A549 (cell line): ENCODE measurements at places on chromosomes 16 and 17. TPM values are rescaled to one million over a fixed set of nuclear protein-coding genes. Genes with fewer than 3 reads are reported as not detected.

DNA sequence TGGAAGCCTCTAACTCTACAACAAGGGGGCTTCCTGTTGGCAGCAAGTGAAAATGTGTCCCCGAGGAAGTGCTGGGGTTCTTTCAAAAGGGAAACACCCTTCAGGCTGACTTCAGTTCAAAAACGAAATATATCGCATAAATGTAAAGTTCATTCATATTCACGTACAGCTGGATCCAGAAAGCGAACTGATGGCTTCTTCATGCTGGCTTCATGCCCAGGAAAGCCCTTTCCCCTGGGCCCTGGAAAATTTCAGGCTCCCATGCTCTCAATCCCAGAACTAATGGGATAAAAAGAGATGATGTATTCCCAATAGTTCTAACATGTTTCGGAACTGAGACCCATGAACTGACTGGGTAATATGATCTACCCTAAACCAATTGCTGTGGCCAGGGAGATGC is 104.7 kb upstream of the CDH13 start:
- DNase-seq: no peak

DNA sequence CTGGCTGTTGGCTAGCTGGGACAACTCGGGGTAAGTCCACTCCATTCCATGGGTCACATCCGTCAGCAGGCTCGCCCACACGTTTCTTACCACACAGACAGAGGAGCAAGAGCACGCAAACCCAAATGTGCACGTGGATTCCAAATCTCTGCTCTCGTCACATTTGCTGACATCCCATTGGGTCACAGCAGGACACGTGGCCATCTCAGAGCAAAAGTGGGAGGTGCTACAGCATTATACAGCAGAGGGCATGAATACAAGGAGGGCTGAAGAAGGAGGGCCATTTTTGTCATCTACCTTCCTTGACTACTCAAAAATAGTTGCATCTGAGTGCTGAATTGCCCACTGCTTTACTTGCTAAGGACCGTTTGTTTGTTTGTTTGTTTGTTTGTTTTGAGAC is 84.7 kb downstream of the RBBP6 start:
- no peak for DNase-seq

GRCh38 chr17:76009969-76010661 is 9.5 kb downstream of the CDK3 start:
- DNase-seq: no peak

- peak; percentile 83 for DNase-seq
Observed at GRCh38 chr17:19747829-19748806, at the start of gene ALDH3A1. ALDH3A1 (minus strand) TSS chr17:19748298; CDS start chr17:19745129, 3,169 bp downstream.

DNA sequence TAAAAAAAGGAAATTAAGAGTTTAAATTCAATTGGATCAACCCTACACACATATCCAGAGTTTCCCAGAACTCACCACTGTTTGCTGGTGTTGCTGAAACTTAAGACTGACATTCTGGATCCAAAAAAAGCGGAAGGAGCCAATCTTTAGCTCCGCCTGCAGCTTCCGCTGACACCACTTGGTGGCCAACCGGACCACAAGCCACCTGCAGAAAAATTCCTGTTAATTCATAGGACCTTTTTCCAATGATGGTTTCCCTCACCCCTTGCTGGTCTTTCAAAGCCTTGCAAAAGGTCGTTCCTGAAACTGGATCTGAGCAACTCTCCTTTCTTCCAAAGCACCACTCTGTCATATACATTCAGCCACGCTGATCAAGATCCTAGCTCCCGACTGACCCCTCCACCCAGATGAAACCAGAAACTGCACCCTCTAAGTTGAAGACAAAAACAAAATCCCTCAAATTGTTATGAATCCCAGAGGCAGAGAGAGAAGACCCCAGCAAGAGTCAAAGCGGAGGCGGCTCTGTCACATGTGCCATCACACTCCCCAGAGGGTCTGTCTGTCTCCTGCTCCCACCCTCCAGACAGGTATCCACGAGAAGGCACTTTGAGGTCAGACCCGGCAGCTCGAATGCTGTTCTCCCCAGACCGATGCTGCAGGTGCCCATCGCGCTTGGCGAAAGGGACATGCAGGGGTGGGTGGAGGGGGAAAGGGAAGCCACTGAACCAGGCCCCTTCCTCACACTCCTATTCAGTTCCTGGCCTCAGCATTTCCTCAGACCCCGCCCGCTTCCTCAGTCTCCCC is 773 bp downstream of the BLTP2 start:
- peak; percentile 76 for DNase-seq

- DNase-seq: no peak
Observed at GRCh38 chr16:1089439-1089821, 6.6 kb downstream of the C1QTNF8 start.

Gene ITGAD
- polyA plus RNA-seq: not detected in 3 replicates

DNA sequence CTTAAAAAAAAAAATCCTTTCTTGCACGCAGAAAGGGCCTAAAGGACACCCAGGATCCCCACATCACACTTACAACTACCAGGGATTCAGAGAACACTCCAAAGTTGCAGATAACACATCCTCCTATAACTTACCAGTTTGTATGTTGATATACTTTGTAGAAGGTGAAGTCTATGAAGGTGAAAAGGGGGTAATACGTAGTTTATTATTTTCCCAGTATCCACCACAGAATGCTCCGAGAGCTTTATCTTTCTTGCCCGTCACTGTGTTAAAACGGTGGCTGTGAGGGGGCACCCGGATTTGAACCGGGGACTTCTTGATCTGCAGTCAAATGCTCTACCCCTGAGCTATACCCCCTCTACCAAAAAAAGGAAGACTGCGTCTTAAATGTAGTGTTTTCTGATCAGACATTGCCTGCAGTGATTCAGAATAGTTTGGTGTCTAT is 7.9 kb upstream of the RPL23 start:
- peak; percentile 91 for DNase-seq

GRCh38 chr16:49620158-49620868 is 235.6 kb downstream of the ZNF423 start:
- DNase-seq: peak; percentile 44

DNA sequence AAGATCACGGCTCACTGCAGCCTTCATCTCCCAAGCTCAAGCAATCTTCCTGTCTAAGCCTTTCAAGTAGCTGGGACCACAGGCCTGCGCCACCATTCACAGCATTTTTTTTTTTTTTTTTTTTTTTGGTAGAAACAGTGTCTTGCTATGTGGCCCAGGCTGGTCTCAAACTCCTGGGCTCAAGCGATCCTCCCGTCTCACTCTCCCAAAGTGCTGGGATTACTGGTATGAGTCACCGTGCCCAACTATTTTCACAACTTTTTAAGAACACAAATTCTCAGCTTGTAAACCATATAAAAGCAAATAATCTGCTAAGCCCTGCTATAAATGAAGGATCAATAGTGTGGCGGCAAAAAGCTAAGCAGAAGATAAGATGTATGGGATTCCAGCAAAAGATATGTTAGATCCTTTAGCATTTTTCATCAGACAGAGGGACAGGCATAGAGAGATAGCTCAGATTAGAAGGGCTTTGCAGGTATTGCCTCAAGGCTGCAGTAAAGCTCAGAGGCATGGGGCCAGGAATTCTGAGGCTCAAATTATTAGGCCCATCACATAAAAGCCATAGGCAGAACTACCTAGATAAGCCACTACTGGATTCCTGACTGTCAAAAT is 55.1 kb downstream of the EMP2 start:
- DNase-seq: no peak

Gene C17orf78
- polyA plus RNA-seq: not detected in 3 replicates

Gene TMEM11
- polyA plus RNA-seq: 61.0 to 69.5 TPM (median 62.0 TPM) in 3 replicates

Gene VAT1L
- polyA plus RNA-seq: not detected in 3 replicates

GRCh38 chr16:7027401-7027800 is 305.2 kb upstream of the RBFOX1 start:
- DNase-seq: no peak

DNA sequence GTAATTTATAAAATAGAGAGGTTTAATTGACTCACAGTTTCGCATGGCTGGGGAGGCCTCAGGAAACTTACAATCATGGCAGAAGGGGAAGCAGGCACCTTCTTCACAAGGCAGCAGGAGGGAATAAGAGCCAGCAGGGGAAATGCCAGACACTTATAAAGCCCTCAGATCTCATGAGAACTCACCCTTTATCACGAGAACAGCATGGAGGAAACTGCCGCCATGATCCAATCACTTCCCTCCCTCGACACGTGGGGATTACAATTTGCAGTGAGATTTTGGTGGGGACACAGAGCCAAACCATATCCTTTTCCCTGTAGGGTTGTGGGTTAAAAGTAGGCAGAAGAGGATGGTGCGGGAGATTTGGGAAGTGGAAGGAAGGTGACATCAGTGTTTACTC is 101.4 kb downstream of the BMERB1 start:
- no peak for DNase-seq

DNA sequence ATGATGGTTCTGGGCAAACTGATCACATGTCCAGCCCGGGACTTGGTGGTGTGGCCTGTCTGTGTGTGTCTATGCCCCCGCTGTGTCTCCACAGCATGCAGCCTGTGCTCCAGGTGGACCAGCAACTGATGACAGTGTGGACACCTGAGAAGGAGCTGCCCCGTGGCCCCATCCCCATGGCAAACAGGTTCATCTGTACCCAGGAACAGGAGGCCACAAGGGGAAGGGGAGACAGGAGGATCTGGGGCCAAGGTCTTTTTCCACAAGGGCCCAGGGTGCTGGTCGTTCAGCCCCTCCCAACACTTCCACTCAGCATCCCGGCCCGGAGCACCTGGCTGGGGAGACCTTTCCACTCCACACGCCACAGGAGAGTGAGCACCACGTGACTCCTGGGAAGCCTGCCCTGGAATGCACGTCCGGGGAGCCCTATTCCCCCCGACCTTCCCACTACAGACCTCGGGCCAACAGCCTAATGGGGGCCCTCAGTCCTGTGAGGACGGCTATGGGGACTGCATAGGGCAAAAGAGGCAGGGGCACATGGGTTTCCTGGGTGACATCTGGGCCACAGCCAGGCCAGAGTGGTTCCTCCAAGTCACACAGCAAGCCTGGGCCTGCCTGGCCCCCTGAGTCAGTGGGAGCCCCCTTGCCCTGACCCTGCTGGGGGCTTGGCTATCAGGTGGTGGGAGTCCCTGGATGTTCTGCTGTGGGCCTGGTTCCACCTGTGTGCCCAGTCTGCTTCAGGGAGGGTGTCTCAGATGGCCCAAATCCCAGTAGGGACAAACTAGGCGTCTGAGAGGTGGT is 20.8 kb upstream of the NXPH3 start:
- no peak for DNase-seq

Gene EME1
- 21.9 to 24.3 TPM (median 23.9 TPM) in 3 replicates for polyA plus RNA-seq

GRCh38 chr17:144936-145670 is 7.7 kb downstream of the SCGB1C2 start:
- DNase-seq: no peak

GRCh38 chr17:62963296-62963695 is 2.7 kb upstream of the TANC2 start:
- DNase-seq: peak; percentile 71

- no peak for DNase-seq
Observed at GRCh38 chr17:7095625-7096024, 15.6 kb upstream of the CLEC10A start.

DNA sequence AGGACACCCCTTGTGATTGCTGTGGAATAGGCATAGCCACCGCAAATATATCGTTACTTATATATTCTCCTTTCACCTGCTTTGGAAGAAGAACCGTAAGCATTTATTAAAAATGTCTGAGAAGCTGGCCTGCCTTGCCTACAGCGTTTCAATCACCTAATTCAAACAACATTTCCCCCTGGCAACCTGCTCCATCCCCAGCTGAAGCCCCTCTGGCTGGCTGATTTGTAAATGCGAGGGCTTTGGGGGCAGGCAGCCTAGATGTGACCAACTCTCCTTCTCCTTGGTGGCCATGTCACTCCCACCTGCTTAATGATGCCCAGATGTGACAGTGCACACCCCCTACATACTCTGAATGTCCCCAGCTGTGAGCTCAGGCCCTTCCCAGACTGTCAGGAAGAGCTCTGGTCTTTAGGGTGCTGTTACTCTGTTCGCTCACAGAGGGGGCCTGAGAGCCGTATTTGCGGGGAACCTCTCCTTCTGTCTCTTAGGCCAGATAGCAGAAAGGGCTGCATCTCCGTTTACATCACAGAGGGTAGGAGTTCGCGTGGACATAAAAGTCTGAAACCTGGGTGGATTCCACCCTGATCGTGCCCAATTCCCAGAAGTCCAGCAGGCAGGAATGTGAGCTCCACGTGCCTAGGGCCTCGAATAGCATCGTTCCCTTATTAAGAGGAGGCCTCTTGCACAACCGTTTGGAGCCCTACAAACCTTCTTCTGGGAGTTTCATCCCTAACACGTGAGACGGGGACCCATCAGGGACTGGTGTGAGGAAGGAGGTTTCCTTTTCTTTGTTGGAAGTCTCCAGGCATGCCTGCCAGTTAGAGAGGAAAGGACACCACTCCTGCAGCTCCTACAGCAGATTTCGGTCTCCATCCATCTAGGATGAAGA is 2.4 kb upstream of the SDK2 start:
- peak; percentile 50 for DNase-seq

Gene OR1A1
- polyA plus RNA-seq: not detected in 3 replicates

GRCh38 chr17:68257934-68258333 is 10.1 kb downstream of the AMZ2 start:
- no peak for DNase-seq

Gene TBC1D3G
- polyA plus RNA-seq: 0.08 TPM in 1 of 3 replicates, not detected in the others

- DNase-seq: no peak
Observed at GRCh38 chr17:3003296-3004149, 59.9 kb downstream of the OR1D5 start.

DNA sequence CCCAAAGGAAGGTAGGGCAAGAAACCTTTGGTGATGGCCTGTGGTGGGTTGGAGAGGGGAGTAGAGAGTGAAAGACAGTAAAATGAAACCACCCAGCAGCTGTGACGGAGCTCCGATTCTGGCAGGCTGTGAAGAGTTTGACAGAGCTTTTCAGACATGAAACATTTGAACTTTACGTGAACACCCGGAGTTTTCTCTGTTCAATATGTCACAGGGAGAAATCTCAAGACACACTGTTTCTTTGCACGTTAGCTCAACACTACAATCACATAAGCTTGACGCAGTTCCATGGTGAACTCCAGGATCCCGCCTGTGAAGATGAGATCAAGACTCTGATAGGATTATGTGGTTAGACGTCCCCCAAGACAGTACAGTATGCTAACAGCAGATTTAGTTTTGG is 79.6 kb upstream of the CDH11 start:
- DNase-seq: no peak

DNA sequence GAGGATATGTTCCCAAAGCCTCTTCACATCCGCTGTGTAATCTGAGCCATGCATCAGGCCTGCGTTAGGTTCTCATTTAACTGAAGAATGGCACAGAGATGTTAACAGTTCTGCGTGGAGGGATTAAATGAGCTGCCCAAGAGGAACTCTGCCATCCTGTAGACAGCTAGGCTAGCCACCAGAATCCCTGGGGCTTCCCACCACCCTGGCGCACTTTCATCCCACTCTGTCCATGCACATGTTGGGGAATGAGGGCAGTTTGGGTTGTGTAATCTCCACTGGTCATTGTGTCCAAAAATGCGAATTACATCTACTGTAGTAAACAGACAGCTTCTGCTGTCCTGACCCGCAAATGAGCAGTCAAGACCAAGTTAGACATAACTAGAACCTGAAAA is 1.0 kb upstream of the GLG1 start:
- DNase-seq: no peak

- DNase-seq: no peak
Observed at GRCh38 chr17:29733166-29733565, 110.5 kb upstream of the CORO6 start.
